ENCODE measurements at places on chromosomes 11 and 22. TPM values are rescaled to one million over a fixed set of nuclear protein-coding genes. Genes with fewer than 3 reads are reported as not detected.

LAYN gene
- total RNA-seq, result 2.7 TPM

CHRM1 gene
- total RNA-seq, result 1.4 TPM

SHISA8 gene
- total RNA-seq, result not detected

OR56A1 gene
- 0.09 TPM for total RNA-seq

CADM1 gene
- 7.2 TPM for total RNA-seq

SERHL2 gene
- total RNA-seq, result 0.52 TPM

HEPN1 gene
- not detected for total RNA-seq

MTA2 gene
- 70.7 TPM for total RNA-seq

MPPED1 gene
- total RNA-seq, result not detected

BAD gene
- total RNA-seq, result 56.8 TPM

SUSD2 gene
- 3.3 TPM for total RNA-seq

DSCAML1 gene
- 5.5 TPM for total RNA-seq

- DNase-seq, result no peak
These were observed 26.6 kb upstream of the CASP4 start for GRCh38 chr11:104995001-104995408.

DNA sequence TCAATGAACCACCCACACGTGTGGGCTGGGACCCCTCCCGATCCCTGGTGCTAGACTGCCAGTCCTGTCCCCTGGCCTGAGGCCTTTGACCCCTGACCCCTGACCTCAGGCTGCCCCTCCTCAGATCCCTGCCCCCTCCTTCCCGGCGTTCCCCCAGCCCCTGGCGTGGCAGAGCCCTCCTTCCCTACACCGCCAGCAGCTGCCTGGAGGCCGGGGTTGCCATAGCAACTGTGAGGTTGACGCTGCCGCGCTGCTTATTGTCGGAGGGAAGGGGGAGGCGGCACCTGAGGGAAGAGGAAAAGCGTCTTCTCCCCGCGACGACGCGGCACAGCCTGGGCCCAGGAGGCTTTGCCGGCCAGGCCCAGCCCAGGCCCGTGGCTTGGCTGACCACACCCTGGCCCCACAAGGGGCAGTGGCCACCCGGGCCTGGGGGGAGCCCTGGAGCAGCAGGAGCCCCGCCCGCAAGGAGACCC is 32.6 kb downstream of the SHANK3 start:
- peak; percentile 61 for DNase-seq

DNA sequence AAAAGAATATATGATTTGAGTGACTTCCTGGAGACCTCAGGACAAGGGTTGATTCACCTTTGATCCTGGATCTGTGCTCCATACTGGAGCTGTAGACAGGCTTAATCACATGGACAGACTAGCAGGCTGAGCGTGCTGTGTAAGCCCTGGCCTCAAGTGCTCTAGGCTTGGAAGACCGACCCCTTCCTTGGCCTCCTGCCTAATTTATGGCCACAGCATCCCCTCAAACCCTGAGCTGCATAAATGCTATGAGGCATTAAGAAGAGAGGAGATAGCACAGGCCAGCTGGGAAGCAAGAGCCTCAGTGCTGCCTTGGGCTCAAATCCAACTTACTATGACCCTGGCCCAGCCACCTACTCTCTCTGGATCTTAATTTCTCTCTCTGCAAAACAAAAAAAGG is 385.1 kb downstream of the BUD13 start:
- no peak for DNase-seq

- no peak for DNase-seq
These were observed 75.9 kb downstream of the MAML2 start for GRCh38 chr11:96267001-96267495.

DNA sequence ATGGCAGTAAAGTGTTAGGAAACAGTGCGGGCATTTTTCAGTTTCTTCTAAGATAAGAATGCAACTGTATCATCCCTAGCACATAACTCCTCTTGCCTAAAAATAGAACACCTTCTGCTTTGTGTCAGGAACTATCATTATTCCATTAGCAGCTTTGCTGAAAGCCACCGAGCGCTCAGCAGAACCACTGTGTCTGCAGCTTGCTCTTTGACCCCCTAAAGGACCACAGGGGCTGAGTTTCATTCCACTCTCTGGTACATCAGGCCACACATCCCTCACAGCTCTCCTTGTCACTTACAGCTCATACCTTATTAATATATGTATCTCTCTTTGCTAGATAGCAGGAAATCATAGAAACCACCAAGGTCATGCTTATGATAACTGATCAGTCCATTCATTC is 360.2 kb downstream of the KCNA4 start:
- DNase-seq, result no peak

DNA sequence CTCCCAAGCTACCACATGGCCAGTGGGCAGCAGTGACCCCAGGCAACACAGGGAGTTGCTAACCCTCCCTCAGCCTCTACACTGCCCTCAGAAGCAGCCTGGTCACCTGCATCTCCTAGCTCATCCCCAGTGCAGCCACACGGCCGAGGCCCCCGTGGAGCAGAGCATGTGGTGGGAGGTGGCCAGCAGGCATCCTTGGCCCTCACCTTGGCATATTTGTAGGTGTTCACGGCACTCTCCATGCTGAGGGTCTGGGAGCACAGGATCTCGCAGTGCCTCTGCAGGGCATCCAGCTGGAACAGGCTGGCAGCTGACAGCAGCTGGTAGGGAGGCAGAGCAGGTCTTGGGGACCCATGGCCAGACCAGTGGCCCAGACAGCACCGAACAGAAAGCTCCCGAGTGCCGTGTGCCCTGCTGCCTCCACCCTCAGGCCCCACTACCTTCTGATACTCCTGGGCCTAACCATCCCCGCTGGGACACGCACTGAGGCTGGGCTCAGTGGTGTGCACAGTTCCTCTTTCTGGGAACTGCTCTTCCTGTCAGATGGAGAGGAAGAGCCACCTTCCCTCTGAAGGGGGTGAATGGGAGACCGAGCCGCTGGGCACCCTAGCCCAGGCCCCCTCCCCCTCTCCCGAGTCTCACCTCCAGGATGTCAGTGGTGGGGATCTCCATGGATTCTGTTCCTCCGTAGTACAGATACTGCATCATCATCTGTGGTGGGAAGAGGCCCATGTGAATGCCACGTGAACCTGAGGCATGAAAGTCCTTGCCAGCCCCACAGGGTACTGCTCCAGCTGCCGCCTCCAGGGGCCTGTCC is 48.8 kb downstream of the NAT10 start:
- DNase-seq, result no peak

DNA sequence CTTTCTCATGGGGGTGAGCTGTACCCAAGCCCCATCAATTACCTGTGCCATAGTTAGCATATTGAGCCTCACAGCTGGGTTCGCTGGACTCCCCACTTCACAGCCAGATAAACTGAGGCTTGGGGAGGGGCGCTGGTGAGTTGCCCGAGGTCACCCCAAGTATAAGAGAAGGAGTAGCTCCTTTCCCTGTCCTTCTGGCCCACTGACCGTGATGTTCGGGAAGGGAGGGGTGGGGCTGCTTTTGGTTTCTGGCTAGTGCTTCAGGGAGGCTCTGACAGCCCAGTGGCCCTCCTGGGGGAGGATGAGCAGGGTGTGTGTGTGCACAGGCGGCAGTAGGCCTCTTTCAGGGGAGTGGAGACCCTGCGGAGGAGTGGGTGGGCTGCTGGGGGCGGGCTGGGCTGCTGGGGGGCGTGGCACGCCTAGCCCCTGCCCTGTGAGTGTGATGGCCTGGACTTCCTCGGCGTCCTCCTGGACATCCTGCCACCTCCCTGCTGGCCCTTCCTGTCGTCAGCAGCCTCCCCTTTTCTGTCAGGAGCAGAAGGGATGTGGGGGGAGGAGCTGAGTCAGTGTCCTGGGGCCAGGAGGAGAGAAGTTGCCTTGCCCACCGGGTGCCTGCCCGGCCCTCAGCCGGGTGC is 50.3 kb downstream of the TRIOBP start:
- peak; percentile 54 for DNase-seq

DNA sequence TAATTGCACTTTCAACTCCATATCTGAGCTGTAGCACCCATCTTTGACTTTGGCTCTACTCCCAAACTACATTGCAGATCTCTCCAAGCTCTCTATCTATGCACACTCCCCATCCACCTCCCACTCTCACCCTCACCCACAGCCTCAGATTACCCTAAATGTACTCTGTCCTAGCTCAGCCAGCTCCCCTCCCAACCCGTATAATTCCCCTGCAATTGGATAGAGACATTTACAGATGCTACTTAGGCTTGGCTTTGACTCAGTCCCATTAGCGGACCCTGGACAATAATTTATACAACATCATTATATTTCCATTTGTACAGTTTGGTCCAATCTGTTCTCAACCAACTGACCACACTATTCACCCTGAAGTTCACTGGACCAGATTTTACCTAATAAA is 338.9 kb upstream of the ANO3 start:
- DNase-seq, result no peak

GRCh38 chr22:46178755-46179505 is 28.6 kb downstream of the PPARA start:
- DNase-seq, result no peak

Data from mucosa of descending colon (tissue), 3 donors.